NCI-H524 (cell line): ENCODE measurements at places on chromosomes 5 and 9.

DNA sequence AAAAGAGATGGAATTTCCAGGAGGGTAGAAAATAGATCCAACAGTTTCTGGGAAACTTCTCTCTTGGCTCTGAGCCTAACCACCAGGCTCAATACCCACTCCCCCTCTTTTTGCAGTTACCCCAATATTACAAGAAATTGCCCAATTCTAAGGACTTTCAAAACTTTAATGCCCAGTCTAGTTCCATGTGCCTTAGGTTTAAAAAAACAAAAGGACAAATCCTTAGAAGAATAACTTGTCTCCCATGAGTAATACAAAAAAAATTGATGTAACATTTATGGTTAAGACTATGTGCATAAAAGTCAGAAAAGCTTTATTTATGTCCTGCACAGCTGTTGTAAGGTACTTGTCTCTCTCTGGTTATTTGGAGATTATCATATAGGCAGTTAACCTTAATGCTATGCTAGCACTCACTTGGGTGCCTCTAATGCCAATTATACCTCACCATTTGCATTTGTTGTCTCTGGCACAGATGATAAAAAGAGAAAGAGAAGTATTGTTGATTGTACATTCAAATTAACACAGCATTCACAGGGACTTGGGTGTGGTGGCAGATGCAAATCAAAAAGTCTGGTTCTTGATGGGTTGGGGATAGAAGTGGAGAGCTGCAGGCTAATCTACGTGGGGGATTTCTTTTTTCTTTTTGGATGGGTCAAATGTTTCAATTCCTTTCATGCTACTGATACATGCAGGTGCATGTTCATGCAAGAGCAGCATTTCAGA is 159.4 kb downstream of the PIK3R1 start:
- peak; percentile 11 for DNase-seq

GRCh38 chr5:144103611-144104485 is 66.6 kb downstream of the YIPF5 start:
- DNase-seq = no peak

GRCh38 chr9:124890179-124890578 is 28.2 kb downstream of the ARPC5L start:
- DNase-seq = no peak

GRCh38 chr9:127224178-127224882 is 40.2 kb upstream of the GARNL3 start:
- DNase-seq = peak; percentile 92

GRCh38 chr5:15757103-15757502 is 257.1 kb downstream of the FBXL7 start:
- no peak for DNase-seq

- DNase-seq = no peak
These were observed 16.2 kb upstream of the TCOF1 start for GRCh38 chr5:150341331-150341730.

GRCh38 chr5:153746440-153746839 is 256.0 kb downstream of the GRIA1 start:
- DNase-seq = peak; percentile 19

- no peak for DNase-seq
These were observed 623.3 kb downstream of the RAB3C start for GRCh38 chr5:59206132-59206581.

DNA sequence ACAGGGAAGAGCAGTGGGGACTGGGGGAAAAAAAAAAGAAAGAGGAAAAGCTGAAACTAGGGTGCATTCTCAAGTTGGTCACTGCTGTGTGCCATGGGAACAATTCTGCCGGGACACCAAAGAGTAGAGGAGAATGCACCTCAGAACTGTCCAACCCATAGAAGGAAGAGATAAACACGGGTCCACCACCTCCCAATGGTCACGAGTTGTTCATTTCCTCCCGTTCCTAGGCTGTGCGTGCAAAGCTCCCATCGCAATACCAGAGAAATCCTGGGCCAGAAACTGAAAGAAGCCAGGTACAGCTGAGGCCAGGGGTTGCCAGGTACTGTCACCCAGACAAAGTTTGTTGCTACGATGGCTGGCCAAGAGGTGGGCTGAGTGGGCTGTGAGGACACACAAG is 236.9 kb upstream of the ANKRD55 start:
- DNase-seq = no peak

DNA sequence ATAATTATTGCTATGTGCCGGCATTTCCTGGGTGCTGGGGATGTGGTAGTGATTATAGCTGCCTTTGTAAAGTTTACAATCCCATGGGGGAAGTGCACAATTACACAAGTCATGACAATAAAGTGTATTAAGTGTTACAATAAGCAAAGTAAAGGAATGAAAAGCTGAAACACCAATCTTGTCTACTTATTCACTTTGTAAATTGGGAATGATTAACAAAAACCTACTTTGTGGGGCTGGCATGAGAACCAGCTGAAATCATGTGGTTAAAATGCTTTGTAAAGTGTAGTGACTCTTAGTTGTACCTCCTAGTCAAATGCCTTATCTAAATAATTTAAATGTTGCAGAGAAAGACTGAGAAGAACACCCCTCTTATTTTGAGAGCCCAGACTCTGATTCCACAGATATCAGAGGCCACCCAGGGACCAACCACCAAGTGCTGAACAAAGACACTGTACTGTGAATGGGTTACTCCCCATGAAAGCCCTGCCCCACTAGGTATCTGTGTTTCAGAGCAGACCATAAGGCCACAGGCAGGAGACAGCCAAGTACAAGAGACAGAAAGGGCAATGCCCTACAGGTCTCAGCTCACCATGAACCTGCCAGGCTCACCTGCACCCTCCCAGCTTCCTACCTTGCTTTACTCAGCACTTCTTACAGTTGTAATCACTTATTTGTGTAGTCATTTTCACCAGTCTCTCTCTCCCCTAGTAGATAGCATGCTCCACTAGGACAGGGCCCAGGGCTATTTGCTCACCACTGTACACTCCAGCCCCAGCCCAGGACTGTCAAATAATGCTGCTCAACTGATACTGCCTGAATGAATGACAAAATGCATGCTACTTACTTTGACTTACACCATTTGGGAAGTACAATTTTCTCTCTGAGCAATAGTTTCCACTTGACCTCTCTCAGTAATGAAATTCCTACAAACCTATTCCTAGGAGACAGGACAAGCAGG is 101.6 kb upstream of the APC start:
- DNase-seq = no peak

DNA sequence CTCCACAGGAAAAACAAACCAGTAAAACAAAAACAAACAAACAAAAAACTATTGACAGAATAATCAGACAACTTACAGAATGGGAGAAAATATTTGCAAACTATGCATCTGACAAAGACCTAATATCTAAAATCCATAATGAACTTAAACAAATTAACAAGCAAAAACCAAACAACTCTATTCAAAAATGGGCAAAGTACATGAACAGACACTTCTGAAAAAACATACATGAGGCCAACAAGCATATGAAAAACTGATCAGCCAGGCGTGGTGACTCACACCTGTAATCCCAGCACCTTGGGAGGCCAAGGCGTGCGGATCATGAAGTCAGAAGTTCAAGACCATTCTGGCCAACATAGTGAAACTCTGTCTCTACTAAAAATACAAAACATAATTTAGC is 60.1 kb downstream of the KCNV2 start:
- no peak for DNase-seq

GRCh38 chr9:99019510-99020331 is 76.0 kb downstream of the COL15A1 start:
- DNase-seq = no peak

GRCh38 chr9:109467936-109468335 is 30.2 kb downstream of the PTPN3 start:
- DNase-seq = no peak

DNA sequence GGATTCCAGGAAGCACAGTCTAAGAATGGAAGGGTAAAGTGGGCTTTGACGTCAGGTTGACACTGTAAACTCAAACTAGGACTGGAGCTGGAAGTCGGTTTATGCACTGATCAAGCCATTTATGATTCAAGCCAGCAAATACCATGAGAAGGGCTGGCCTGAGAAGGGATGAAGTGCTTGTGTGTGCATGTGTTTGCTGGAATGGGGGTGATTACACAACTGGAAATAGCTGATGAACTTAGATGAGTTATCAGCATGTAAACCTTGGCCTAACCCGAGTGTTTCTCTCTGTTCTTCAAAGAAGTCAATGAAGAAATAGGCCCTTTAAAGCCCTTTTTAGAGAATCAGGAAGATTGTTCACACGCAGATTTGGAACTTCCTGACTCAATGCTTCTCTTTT is 287.6 kb downstream of the RFX3 start:
- DNase-seq = no peak

DNA sequence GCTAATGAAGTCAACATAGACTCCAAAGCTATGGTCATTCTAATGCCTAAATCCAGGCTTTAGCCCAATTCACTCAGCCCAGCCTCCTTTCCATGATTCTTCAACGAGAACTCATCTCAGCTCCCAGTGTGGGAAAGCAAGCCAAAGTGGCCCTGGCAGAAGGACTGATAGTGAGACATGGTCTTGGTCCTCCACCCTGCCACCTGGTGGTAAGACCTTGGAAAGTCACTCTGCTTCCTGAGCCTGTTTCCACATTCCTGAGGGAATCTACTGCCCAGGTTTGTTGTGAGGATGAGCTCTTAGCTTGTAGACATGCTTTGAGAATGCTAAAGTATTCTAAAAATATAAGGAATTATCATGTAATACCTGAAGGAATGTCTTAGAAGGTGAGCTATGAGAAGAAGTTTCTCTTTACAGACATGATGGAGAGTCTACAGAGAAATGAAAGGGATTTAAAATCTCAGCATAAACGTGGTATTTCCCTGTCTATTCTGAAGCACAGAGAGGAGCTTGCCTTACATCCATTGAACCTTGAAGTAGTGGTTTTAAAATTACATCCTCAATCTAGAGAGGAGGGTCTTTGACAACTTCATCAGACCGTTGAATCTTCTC is 173.5 kb downstream of the TRIM32 start:
- peak; percentile 69 for DNase-seq

GRCh38 chr9:125700791-125701190 is 6.2 kb downstream of the MAPKAP1 start:
- no peak for DNase-seq

GRCh38 chr5:134506054-134507039 is 19.1 kb upstream of the JADE2 start:
- DNase-seq = no peak

GRCh38 chr5:146909255-146910068 is 30.9 kb upstream of the PPP2R2B start:
- DNase-seq = peak; percentile 13

DNA sequence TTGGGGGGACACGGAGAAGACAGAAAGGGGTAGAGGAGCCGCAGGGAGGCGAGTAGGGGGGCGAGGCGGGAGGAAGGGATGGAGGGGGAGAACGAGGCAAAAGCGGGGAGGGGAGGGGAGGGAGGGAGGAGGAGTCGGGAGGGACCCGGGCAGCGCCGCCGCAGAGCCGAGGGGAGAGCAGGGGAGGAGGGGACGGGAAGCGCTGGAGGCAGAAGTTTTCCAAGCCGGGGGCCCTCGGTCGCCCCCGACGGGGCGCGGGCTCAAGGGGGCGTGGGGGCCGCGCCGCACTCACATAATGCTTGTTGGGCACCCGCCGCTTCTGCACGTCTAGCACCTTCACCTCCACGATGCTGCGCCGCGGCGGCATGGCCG is 353 bp downstream of the SH3PXD2B start:
- peak; percentile 25 for DNase-seq

GRCh38 chr9:6681957-6682501 is 36.5 kb upstream of the GLDC start:
- no peak for DNase-seq

DNA sequence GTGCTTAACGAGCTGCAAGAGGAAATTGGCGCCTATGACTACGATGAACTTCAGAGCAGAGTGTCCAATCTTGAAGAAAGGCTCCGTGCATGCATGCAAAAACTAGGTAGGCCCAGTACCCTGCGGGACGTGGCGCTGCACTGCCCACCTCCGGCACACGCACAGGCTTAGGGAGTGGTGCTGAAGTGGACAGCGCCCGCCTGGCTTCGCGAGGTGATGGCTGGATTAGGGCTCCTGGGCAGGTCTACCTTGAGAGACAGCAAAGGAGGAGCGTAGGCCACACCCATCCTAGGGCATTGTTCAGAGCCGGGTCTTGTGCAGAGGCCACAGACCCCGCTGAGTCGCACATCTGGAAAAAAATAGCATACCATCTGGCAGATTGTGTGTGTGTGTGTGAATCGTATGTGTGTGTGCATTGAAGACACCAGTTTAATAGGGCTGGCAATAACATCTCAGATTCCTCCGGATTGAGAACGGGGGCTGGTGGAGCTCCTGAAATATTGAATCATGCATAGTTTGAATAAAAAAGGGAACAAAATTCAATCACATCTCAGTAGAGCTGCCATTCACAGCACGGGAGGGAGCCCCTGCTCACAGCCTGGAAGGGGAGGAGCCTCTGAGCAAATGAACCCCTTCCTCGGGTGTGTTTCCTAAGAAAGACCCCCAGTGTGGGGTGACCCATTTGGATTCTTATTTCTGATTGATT is 11.1 kb downstream of the OLFM1 start:
- DNase-seq = peak; percentile 41

- DNase-seq = no peak
These were observed 1307.2 kb downstream of the EFNA5 start for GRCh38 chr5:106363578-106363977.

GRCh38 chr5:132635873-132636272 is 22.1 kb upstream of the IL13 start:
- DNase-seq = no peak

GRCh38 chr5:174065528-174066197 is 20.2 kb downstream of the NSG2 start:
- DNase-seq = no peak

- DNase-seq = no peak
These were observed 192.1 kb upstream of the DMRT1 start for GRCh38 chr9:649128-650074.

- DNase-seq = no peak
These were observed 92.1 kb upstream of the FBN2 start for GRCh38 chr5:128630121-128630520.

- no peak for DNase-seq
These were observed 131.1 kb upstream of the TUT7 start for GRCh38 chr9:86485359-86485758.

DNA sequence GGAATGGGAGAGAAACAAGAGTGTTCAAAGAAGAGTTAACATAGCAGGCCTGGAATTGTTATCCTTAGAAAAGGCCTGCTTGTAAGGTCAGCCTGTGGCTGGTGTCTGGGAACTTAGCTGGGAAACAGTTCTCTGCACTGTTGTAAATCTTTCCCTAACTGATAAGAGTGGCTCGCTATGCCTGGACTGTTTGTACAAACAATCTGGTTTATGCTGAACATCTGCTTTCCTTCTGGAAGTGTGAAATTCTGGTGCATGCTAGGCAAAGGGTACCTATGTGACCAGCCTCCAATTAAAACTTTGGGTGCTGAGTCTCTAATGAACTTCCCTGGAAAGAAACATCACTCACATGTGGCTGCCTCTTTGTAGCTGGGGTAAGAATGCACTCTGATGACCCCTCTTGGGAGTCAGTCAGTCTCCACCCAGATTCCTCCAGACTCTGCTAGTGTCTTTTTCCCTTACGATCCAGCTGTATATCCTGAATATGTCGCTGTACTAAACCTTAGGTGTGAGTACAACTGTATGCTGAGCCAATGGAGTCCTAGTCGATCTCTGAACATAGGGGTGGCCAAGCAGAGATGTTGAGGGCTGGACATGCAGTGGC is 16.5 kb downstream of the SPARC start:
- DNase-seq = no peak

- DNase-seq = no peak
These were observed 31.3 kb upstream of the SH3PXD2B start for GRCh38 chr5:172485511-172486202.
